ENCODE measurements at places on chromosomes 5 and 9. TPM values are rescaled to one million over a fixed set of nuclear protein-coding genes. Genes with fewer than 3 reads are reported as not detected.

OR1J2 gene
- not detected for total RNA-seq

NCS1 gene
- total RNA-seq = 40.6 TPM

FGF18 gene
- total RNA-seq = 0.57 TPM

GRCh38 chr5:180696116-180696515 lies 43.7 kb downstream of the OR2Y1 start:
- no peak for DNase-seq
- H3K27ac ChIP-seq = no peak overlapping the region

IFNK gene
- not detected for total RNA-seq

GABRG2 gene
- 0.29 TPM for total RNA-seq

GRCh38 chr5:172886974-172887501 lies 53.0 kb downstream of the ERGIC1 start:
- H3K36me3 ChIP-seq = peaks cover 44% of the 10 kb centered on the region
- H3K4me1 ChIP-seq = no peaks in the 10 kb centered on the region
- H3K27me3 ChIP-seq = no peaks in the 10 kb centered on the region
- H3K27ac ChIP-seq = no peak overlapping the region
- no peak for DNase-seq
- H3K4me3 ChIP-seq = no peak overlapping the region

- H3K27me3 ChIP-seq = peaks cover 12% of the 10 kb centered on the region
- peaks cover 8% of the 10 kb centered on the region for H3K4me1 ChIP-seq
- no peak overlapping the region for H3K4me3 ChIP-seq
- H3K36me3 ChIP-seq = no peaks in the 10 kb centered on the region
- H3K27ac ChIP-seq = no peak overlapping the region
Observed at GRCh38 chr9:11749396-11749795, 943.8 kb upstream of the TYRP1 start.

GRCh38 chr5:154523709-154524108 lies 45.7 kb upstream of the HAND1 start:
- H3K36me3 ChIP-seq = no peaks in the 10 kb centered on the region
- no peaks in the 10 kb centered on the region for H3K27me3 ChIP-seq
- peaks cover 38% of the 10 kb centered on the region for H3K4me1 ChIP-seq
- H3K27ac ChIP-seq = no peak overlapping the region
- peak; percentile 75 for DNase-seq
- no peak overlapping the region for H3K4me3 ChIP-seq

ANKRD31 gene
- 0.14 TPM for total RNA-seq

F2RL1 gene
- total RNA-seq = 13.4 TPM

CEL gene
- total RNA-seq = 2.6 TPM

PCDHB16 gene
- 12.1 TPM for total RNA-seq

DNA sequence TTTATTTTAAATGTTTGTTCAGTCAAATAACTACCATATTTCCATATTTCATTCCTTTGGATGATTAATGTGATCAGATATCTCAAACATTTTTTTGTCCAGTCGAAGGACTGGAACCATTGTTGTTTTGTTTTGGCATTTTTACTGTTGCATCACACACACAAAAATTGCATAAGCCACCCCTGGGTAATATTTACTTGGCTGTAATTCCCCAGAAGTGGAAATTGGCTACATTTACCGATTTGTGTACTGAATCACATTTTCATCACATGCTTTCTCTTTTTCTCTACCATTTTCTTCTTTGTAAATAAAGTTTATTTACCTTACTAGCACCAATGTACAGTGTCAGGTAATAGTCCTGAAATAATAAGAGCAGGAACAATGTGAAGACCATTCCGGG lies 1729.7 kb upstream of the WWC1 start:
- no peak overlapping the region for H3K27ac ChIP-seq
- no peaks in the 10 kb centered on the region for H3K27me3 ChIP-seq
- no peaks in the 10 kb centered on the region for H3K4me1 ChIP-seq

DNA sequence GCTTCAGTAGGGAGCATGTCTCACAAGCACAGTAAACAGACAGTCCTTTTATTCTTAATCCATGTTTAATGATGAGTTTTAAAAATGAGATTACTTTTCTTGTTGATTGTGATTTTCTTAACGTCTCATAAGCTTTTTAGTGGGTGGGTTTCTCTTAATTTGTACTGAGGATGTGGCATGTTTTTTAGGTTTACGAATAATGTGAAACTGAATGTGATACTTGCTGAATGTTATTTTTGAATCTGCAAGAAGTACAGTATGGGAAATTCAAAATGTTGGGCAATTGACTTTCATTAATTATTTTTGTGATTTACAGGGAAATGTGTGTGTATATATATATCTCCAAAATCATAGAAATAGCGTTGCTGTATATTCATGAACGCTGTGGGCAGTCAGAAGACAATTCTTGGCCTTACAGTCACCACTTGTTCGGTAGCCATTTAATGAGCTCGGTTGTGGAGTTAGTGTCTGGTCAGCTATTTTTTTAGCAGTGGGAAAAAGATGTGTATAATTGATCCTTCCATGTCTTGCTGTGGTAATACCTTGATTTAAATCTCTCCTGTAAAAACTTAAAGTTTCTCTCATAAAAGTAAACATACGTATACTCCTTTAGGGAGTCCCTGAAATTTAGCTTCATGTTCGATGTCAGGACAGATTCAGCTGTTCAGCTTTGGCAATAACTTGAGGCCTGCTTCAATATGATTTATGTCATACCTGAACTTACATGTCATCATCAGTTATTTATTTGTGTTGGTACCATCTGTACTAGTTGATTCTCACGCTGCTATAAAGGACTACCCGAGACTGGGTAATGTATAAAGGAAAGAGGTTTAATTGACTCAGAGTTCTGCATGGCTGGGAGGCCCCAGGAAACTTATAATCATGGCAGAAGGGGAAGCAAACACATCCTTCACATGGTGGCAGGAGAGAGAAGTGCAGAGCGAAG lies 15.0 kb downstream of the ICE1 start:
- H3K27me3 ChIP-seq = no peaks in the 10 kb centered on the region
- H3K4me1 ChIP-seq = no peaks in the 10 kb centered on the region
- no peak overlapping the region for H3K27ac ChIP-seq

THBS4 gene
- total RNA-seq = 54.1 TPM

GRCh38 chr5:138352722-138353559 lies 456 bp downstream of the KDM3B start:
- no peaks in the 10 kb centered on the region for H3K27me3 ChIP-seq
- peak; percentile 85 for DNase-seq
- peaks cover 24% of the 10 kb centered on the region for H3K36me3 ChIP-seq
- peak overlapping the region; percentile 79 for H3K27ac ChIP-seq
- H3K4me1 ChIP-seq = no peaks in the 10 kb centered on the region
- peak overlapping the region; percentile 93 for H3K4me3 ChIP-seq

GRCh38 chr9:25658571-25658970 lies 19.7 kb downstream of the TUSC1 start:
- H3K4me1 ChIP-seq = no peaks in the 10 kb centered on the region
- H3K27ac ChIP-seq = no peak overlapping the region
- H3K4me3 ChIP-seq = no peak overlapping the region
- DNase-seq = no peak
- H3K36me3 ChIP-seq = no peaks in the 10 kb centered on the region
- H3K27me3 ChIP-seq = no peaks in the 10 kb centered on the region

DNA sequence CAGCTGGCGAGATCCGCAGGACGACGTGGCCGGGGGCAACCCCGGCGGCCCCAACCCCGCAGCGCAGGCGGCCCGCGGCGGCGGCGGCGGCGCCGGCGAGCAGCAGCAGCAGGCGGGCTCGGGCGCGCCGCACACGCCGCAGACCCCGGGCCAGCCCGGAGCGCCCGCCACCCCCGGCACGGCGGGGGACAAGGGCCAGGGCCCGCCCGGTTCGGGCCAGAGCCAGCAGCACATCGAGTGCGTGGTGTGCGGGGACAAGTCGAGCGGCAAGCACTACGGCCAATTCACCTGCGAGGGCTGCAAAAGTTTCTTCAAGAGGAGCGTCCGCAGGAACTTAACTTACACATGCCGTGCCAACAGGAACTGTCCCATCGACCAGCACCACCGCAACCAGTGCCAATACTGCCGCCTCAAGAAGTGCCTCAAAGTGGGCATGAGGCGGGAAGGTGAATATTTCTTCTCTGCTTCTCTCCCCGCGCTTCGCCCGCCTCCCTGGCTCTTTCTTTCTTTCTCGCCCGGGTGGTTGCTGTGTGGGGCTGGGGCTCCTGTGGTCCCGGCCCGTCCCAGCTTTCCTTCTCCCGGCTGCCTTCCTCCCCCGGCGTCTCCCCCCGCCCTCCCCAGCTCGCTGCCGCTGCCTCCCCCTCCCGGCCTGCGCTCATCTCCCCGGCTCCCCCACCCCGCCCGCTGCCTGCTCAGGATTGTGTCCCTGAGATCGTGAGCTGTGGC lies 2.2 kb downstream of the NR2F1 start:
- H3K4me3 ChIP-seq = peak overlapping the region; percentile 64
- H3K4me1 ChIP-seq = no peaks in the 10 kb centered on the region
- no peaks in the 10 kb centered on the region for H3K36me3 ChIP-seq
- DNase-seq = peak; percentile 78
- H3K27me3 ChIP-seq = peaks cover 87% of the 10 kb centered on the region

- H3K27ac ChIP-seq = peak overlapping the region; percentile 24
- no peaks in the 10 kb centered on the region for H3K27me3 ChIP-seq
- H3K4me3 ChIP-seq = no peak overlapping the region
- H3K4me1 ChIP-seq = no peaks in the 10 kb centered on the region
Observed at GRCh38 chr9:124342776-124343485, 72.3 kb downstream of the PSMB7 start.

ADRA1B gene
- total RNA-seq = 0.68 TPM

DNA sequence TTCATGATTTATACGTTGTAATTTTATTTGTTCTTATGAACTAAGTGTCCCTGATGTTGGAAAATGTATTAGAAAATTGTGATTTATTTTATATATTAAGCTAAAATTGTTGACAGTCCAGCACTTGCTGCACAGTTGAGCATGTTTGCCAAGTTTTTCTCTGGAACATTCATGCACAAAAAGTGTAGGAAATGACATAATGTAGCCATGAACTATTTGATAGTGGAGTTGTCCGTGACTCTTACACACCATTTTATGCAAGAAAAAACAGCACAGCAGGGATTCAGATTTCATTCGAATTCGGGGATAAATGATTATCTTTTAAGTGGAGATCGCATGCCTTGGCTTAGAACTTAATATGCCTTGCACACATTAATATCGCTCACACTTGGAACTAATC lies 708.6 kb upstream of the WWC1 start:
- H3K36me3 ChIP-seq = no peaks in the 10 kb centered on the region
- H3K27ac ChIP-seq = no peak overlapping the region

GRCh38 chr9:132888151-132888550 lies 9.5 kb downstream of the SPACA9 start:
- peaks cover 11% of the 10 kb centered on the region for H3K36me3 ChIP-seq
- no peak overlapping the region for H3K4me3 ChIP-seq

GRCh38 chr5:139549162-139549894 lies 11.8 kb upstream of the UBE2D2 start:
- H3K27me3 ChIP-seq = no peaks in the 10 kb centered on the region
- no peaks in the 10 kb centered on the region for H3K4me1 ChIP-seq
- H3K36me3 ChIP-seq = no peaks in the 10 kb centered on the region
- H3K27ac ChIP-seq = no peak overlapping the region
- no peak for DNase-seq

DNA sequence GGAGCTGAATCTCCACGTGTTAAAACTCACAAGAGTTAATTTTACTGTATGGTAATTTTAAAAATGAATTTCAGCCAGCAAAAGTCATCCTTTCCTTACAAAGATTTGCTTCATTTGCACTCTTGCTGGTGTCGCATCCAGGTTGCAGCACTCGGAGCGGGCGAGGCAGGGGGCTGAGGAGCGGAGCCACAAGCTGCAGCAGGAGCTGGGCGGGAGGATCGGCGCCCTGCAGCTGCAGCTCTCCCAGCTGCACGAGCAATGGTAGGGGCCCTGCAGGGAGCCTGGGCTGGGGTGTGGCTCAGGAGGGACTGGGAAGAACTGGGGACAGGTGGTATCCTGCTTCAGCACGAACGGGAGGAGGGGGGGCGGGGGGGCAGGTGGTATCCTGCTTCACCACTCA lies 27.1 kb downstream of the HNRNPH1 start:
- no peak overlapping the region for H3K4me3 ChIP-seq
- H3K36me3 ChIP-seq = peaks cover 65% of the 10 kb centered on the region
- no peaks in the 10 kb centered on the region for H3K4me1 ChIP-seq
- DNase-seq = no peak
- H3K27me3 ChIP-seq = no peaks in the 10 kb centered on the region

- no peak for DNase-seq
- H3K36me3 ChIP-seq = no peaks in the 10 kb centered on the region
- H3K4me3 ChIP-seq = no peak overlapping the region
- H3K27me3 ChIP-seq = no peaks in the 10 kb centered on the region
Observed at GRCh38 chr9:33425128-33425533, 22.3 kb downstream of the AQP3 start.

Data from endodermal cell (in vitro differentiated cells).